ENCODE measurements at places on chromosomes 12 and 14.

- DNase-seq: no peak
Measured at GRCh38 chr12:106588771-106589170, 6.0 kb downstream of the RFX4 start.

DNA sequence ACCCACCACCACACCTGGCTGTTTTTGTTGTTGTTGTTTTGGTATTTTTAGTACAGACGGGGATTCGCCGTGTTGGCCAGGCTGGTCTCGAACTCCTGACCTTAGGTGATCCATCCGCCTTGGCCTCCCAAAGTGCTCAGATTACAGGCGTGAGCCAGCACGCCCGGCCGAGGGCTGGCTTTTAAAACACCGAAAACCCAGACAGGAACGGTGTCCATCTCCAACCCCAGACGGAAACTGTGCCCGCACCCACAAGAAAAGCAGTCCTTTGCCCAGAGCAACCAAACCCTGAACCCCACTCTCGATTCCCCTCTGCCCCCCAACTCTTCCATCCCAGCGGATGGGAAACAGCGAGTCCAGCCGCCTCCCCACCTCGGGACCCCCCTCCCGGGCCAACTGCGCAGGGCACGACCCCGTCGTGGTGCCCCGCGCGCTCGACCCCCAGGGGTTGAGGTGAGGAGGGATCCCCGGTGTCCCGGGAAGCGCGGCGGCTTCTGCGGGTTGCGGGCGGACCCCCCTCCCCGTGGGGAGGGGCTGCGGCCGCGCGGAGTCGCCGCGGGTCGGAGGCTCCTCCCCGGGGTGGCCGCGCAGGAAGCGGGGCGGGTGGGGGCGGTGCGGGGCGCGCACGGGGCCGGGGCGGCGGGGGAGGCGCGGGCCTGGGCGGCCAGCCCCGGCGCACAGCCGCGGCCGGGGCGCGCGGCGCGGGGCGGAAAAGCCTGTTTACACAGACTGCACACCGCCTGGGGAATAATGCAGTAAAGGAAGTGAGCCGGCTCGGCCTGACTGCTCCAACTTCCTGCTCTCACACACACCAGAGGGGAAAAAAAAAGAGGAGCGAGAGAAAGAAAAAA, at the start of gene ELK3:
Gene ELK3, plus strand, starts transcription at position 651 of the 851 bp plus-strand sequence.
- peak; percentile 68 for DNase-seq

GRCh38 chr14:101191101-101191720, 287.7 kb upstream of the RTL1 start:
- no peak for DNase-seq

DNA sequence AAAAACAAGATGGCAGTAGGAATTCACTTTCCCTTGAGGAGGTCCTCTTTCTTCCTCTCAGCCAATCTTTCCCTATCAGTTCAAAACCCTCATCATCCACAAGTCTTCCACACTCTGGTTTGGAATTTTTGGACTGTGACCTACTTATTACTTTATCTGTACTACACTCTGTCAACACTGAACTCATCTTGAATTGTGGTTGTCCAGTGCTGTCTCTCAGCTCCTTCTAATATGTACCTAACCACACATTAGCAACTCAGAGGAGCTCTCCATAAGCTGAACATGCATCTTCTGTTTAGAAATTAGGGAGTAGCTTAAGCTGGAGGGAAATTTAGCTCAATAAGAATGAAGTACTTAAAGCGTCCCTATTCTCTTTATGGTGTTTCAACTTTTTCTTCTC, 34.8 kb downstream of the SLC38A1 start:
- DNase-seq: no peak

GRCh38 chr12:26867080-26867479, 34.1 kb upstream of the ITPR2 start:
- DNase-seq: no peak

GRCh38 chr12:98344046-98344930, 171.1 kb upstream of the TMPO start:
- DNase-seq: no peak

Data from NCI-H1417 (cell line).